ENCODE measurements at places on chromosomes 3 and 15.

DNA sequence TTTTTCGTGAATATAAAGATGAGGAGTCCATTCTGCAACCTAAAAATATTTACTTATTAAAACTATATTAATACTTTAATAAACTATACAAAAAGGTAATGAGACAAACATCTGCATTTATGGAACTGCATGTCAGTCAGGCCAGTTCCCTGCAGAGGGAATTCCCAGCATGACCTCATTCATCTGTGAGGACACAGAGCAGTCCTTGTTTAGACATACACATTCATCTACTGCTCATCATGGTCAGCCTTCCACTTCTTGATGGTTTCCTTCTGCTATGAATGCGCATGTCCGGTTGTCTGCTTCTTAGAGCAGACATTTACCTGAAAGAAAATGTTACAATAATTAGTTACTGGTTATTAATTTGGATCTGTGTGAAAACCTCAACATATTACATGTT lies 3.3 kb upstream of the ACTR8 start:
- DNase-seq, result no peak

DNA sequence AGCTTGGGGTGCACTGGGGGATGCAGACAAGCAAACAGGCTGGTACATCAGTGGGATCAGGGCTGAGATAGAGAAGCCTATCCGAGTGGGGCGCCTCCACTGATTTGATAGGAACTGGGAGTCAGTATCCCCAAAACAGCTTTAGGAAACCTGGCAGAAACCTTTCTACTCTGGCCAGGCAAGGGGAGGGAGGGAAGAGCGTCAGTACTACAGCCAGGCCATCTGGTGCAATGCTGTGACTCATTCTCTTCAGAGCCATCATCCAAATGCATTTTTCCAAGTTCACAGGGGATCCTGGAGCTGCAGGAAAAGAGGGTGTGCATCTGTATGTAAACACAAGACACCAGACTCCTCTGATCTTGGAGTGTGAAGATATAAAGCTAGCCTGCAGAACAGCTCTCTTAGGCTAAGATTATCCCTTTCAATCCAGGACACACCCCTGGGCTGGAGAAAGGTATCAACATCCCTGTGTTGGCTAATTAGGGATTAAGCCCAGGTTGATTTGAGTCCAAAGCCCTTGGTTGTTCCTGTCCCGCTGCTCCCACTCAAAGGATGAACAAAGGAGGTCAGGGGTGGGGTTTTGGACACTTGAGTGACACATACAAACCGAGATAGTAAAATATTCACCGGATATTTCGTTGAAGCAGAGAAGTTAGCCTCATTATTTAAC lies 9.3 kb downstream of the GALNT15 start:
- no peak for DNase-seq

DNA sequence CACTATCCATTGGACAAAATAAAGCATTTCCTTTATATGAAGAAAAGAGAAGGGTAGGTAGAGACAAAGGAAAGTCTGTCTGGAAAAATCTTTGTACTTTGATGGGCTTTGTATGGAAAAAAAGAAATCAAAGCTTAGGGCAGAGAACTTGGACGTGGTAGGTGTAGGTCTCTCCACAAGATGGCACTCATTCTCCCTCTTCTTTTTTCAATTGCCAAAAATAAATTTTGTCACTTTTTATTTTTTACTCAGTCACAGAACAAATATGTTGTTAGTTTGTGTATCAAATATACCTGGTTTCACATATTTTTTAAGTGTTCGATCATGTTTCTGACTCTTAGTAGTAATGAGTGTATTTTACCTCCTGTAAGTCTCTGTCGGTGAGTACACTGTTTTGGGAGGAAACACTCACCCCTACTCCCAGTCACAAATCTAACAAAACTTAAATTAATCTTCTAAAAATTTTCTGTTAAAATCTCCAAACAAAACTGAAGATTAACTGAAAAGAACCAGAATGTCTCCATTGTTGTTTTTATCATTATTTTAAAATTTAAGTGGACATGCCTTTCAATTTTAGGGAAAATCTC lies 415.8 kb upstream of the GOLIM4 start:
- DNase-seq, result no peak

- peak; percentile 14 for DNase-seq
Measured at GRCh38 chr3:125055331-125055912, 375 bp downstream of the HEG1 start.

DNA sequence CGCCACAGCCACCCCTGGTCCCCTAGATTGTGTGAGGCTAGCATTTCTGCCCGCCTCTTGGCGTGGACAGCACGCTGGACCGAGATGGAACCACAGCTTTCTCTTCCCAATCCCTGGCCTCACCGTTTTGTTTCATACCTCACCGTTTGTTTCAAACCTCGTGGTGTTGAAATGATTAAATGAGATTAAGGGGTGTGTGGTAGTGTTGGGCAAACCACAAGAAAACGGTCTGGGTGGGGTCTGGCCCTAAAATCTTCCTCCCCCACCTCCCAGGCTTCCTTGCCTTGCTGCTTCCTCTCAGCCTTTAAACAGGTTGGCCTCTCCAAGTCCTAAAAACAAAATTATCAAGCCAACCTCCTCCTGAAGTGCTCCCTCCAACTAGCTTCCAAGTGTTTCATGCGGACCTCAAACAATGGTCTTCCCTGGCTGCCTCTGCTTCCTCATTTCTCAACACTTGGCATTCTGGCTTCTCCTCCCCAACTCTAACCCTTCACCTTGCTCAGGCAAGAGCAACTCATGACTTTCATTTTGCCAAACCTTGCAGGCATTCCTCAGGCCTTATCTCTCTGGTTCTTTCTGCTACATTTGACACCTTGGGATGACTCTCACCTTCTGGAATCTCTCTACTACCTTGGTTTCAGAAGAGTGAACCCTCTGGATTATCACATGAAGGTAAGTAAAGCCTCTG lies 1.4 kb upstream of the ATP13A3 start:
- no peak for DNase-seq

DNA sequence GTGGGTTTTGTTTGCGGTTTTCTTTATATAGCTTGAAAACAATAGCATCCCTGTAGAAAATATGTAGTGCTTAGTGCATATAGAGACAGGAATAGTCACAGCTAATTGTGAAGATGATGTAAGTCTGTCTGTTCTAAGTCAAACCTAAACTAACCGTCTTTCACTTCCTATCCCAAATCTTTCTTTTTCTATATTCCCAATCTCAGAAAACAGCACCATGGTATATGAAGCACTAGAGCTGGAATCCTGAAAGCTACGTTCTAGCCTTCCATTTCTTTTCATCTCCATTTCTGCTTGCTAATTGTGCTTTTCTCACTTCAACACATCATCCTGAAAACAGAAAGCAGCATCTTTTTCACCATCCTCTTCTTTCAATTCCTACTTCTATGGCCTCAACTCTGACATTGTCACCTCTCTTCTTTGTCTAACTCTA lies 1235.5 kb downstream of the ROBO2 start:
- no peak for DNase-seq

GRCh38 chr3:39361252-39361927 lies 21.8 kb upstream of the SLC25A38 start:
- DNase-seq, result no peak

- DNase-seq, result no peak
Measured at GRCh38 chr3:37763309-37763708, 98.4 kb upstream of the CTDSPL start.

DNA sequence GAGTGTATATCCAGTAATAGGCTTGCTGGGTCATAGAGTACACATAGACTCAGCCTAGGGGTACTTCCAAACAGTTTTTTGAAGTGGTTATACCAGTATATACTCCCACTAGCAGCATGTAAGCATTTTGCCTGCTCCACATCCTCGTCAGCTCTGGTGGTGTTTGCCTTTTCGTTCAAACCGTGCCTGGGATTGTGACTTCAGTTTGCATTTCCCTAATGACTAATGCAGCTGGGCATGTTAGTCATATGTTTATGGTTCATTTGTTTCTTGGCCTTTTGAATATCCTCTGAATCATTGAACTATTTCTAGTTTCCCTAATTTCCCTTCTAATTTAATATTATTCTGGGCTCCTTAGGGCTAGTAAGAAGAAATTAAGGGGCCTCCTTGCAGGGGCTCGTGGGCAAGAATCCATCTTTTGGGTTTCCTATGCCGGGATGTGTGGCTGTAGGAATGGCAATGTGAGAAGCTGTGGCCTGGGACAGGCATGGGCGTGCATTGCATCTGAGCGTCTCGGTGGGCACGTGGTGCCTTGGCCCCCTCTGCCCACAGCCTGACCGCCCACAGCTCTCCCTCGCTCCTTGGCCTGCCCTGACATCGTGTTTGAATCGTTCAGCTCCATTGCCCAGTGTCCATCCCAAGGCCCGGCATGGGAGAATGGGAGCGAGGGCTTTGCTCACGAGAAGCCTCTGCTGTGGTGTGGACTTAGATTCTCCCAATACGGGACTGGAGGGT lies 26.4 kb downstream of the FAH start:
- no peak for DNase-seq
